Breast epithelium (tissue), 4 donors: ENCODE measurements at places on chromosomes 5 and 9.
A peak's percentile ranks its signal among the peaks of the same experiment; 100 is the strongest.

DNA sequence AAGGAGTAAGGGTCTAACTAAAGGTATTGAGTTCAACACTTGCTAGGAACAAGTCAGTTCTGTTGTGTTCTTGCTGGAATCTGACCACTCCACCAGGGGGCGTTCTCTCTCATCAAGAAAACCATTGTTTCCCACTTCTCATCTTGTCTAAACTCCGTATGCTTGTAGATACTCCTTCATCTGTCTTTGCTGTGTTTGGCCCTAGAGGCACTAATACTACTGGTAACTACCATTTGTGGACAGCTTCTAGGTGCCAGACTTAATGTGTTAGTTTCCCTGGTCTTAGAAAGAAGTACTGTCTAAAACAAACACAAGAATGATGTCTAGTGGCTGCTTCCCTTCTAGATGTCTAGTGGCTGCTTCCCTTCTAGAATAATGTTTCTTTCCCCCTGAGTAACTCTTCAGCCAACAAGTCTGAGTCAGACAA, 18.7 kb upstream of the PTPDC1 start:
- peak; percentile 68 for DNase-seq

- DNase-seq: no peak
Observed at GRCh38 chr9:21265421-21266189, 25.8 kb upstream of the IFNA14 start.

DNA sequence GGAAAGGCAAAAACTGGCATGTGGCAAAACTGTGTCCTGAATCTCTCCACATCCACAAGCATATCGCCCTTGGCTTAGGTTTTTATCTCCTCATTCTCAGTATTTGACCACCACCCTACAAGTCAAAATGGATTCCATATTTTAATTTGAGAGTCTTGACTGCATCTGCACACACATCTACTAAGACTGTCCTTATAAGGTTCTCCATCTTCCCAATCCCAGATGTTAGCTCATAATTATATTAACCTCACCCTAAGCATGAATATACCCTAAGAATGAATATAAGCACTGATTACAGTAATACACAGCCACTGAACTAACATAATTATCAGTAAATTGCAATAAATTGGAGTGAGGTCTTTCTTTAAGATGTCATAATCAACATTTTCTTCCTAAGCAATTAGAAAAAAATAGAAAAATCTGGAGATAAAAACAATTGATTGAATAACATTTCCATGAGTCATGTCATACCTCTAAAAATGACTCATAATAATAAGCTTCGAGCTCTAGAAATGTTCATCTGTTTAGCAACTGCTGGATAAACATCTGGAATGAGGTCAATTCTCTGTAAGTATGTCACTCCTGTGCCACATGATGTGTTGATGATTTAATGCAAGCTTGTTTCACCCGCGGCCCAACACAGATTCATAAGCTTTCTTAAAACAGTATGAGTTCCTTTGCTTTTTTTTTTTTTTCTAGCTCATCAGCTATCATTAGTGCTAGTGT, 39.9 kb upstream of the PAM start:
- no peak for DNase-seq

- no peak for DNase-seq
Observed at GRCh38 chr5:156825688-156826087, 24.4 kb upstream of the PPP1R2B start.

DNA sequence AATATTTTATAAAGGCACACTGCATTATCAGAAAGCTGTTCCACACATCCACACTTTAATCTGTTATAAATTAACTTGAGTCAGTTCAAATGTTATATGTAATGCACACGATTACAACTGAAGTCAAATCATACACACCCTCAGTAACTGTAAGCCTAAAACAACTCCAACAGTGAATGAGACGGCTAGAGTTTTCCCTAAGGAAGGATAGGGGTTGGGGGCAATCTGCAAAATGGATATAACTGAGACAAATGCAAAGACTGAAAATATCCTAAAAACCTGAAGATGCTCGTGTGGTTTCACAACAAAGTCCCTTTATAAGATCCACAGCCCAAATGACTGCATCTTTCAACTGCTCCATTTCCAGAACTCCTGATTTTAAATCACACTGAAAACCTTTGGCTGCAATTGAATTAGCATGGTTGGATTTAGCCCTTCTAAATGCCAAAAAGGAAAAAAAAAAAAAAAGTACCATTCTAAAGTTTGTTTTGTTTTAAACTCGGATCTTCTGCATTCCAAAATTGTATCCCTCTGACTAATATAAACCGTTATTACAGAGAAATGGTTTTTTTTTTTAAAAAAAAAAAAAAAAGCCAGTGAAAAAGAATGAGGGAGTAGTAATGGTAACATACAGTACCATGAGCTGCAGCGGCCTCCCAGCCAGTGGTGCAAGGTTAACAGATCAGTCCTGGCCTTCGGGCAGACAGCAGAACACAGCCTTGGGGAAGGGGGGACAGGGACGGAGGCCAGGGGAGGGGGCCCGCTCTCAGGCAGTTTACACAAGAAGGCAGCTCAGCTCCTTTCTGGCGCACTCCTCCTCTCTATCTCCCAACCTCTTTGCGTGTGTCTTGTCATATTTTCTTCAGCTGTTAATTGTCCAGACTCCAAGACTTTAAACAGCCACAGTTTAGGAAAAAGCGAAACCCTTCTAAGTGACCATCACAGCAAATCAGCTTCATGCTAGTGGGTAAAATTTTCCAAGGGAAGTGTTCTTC, 166.1 kb downstream of the BNC2 start:
- DNase-seq: no peak

GRCh38 chr5:159163027-159163700, 46.2 kb downstream of the RNF145 start:
- no peak for DNase-seq

- DNase-seq: no peak
Observed at GRCh38 chr9:117815315-117815714, 111.1 kb downstream of the TLR4 start.

DNA sequence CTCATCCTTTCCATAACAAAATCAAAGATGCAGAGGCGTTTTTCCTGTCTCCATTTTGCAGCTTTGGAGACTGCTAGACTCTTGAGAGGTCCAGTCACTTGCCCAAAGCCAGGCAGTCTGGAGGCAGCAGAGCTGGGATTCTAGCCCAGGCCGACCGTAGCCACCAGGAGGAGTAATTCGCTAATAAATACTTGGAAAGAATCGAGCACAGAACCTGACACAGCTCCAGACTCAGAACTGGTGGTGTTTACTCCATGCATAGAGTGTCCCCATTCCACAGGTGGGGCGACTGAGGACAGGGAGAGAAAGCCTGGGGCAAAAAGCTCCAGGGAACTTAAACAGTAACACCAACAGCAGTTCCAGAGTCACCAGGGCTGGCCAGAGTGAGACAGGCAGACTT, 10.7 kb upstream of the CERCAM start:
- DNase-seq: no peak

DNA sequence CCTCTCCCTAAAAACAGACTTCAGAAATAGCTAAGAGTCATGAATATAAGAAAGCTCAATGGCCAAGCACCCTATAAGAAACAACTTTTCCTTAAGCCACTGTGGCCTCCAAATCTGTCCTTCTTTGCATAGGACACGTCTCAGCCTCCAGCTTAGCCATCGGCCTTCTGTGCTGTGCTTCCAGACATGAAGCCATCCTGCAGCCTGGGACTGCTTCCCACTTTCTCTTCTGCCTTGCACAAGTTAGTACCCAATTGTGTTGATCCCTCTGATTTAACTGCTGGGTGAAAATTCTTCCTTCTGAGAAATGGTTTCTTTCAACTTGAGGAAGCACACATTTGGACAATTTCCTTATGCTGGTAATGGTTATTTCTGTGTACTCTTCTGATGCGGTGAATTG, 334.7 kb downstream of the MARCHF11 start:
- no peak for DNase-seq

- DNase-seq: no peak
Observed at GRCh38 chr9:4073371-4073770, 226.5 kb downstream of the GLIS3 start.

GRCh38 chr5:15980835-15981234, 198.8 kb downstream of the MARCHF11 start:
- no peak for DNase-seq

DNA sequence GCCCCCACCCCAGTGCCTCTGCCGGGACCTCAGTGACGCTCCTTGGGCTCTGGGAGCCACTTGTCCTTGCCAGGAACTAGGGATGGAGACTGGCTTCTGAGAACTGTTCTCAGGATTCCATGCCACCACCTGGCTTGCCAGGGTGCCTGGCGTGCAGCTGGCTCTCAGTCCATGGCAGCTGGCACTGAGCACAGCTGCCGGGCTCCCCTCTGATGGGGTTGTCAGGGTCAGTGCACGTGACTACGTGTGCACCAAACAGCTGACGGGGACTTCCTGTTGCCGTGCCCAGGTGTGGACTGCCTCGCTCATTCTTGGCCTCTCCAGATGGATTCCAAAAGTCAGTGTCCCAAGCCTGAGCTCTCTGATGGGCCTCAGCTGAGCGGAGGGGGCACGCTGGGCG, 9.4 kb downstream of the KCNT1 start:
- DNase-seq: no peak

DNA sequence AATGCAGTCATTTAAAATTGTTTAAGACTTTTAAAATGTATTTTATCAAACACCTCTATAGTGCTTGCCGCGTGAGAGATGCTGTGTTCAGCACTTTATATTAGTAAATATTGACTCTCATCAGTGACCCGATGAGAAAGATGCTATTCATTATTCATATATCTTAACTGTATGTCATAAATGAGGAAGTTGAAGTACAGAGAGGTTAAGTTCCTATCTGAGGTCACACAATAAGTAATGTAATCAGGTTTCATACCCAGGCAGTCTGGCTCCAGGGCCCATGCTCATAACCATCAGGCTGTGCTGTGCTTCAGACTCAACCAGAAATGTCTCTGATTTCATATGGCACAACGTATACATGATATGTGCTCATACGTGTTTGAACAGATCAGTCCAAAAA, 119.0 kb downstream of the SV2C start:
- no peak for DNase-seq

- DNase-seq: peak; percentile 49
Observed at GRCh38 chr5:10289353-10289752, 18.3 kb downstream of the CMBL start.

DNA sequence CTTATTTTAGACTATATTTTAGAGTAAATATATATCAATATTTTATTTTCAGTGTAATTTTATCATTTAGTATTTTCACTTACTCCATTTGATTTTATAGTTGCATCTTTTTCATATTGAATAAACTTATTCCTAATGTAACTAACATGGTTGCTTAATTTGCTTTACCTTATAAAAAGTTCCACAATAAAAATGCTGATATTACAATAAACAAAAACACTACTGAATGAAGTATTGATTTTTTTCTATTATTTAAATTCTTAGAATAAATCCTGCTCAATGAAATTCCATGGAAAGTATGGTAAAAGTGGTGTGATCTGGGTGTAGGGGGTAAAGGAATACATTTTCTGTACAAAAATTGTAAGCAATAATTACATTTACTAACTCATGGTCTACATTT, 2074.9 kb upstream of the C9orf72 start:
- DNase-seq: no peak

DNA sequence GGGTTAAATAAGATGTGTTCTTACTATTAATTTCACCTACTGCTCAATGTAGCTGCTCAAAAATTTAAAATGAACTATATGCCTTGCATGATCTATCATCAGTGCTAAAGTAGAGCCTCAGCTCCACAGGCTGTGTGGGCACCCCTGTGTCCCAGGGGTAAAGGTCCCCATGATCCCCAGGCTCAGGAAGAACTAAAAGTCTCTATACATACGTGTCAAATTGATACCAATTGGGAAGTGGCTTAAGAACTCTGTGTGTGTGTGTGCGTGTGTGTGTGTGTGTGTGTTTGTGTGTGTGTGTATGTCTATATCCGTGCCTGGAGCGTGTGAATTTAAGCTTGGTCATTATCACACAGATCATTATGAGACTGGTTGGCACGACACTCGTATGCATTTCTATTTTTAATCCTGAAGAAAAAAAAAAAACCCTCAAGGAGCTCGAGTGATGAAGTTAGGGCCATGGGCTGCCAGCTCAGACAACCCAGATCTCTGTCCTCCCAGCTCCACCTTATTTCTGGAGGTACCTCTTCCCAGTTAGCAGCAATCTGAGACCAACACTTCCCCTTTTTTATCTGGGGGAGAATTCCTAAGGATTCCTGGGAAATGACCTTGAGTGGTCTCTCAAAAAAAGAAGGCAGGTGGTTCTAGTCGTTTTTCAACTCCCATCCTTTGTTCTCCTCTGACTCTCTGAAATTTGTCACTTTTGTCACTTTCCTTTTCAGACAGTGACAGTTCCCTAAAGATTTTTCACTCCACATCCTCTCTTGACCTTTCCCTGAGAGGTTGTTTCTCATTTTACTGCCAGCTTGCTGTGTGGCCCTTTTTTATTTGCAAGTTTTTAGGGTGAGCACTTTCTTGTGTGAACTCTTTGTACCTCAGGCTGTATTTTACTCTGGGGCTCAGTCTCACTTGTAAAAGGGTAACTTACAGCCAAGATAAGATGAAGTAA, 45.7 kb upstream of the CTXN3 start:
- DNase-seq: no peak

- DNase-seq: no peak
Observed at GRCh38 chr5:141878186-141878710, at the start of gene PCDH1. Gene PCDH1 (minus strand): TSS chr5:141878410. CDS start chr5:141878262, 148 bp downstream.

- DNase-seq: peak; percentile 35
Observed at GRCh38 chr9:134626571-134627416, 14.8 kb upstream of the COL5A1 start.

- no peak for DNase-seq
Observed at GRCh38 chr9:111662576-111663300, 1.3 kb downstream of the GNG10 start.

GRCh38 chr9:3857673-3858072, 331.9 kb upstream of the RFX3 start:
- no peak for DNase-seq

DNA sequence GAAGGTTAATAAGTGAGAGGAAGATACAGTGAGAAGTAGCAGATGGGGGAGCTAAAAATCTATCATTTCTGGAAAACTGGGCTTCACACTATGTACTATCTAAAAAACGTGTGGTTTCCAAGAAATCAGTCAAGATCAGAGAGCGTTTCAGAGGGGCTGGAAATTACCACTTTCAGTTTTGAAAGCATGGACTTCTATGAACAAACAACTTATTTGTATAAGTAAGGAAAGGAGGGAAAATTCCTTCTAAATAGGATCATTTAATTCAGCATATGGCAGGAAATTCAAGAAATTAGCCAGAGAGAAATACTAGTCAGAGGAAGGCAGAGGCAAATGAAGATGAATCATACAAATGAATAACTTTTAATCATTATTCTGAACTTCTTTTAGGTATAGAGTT, 11.3 kb downstream of the TNC start:
- DNase-seq: no peak
